ENCODE measurements at places on chromosomes 4 and X.

GRCh38 chrX:105610411-105610810 lies 211.9 kb upstream of the NRK start:
- DNase-seq: no peak

DNA sequence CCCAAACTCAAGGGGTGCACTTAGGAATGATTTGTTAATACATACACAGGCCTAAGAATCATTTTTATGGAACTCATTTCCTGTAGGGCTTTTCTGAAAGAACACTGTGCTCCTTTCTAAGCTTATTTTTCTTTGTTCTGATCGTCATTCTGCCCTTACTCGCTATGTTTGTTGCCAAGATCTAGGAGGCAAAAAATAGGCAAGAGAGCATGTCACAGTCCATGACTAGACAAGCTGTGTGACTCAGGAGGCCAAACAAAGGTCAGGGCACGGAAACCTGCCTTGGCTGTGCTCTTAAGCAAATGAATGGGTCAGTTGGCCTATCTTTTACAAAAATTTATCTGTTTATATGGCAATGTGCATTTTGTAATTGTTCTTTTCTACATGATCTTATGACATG lies 42.5 kb upstream of the C1GALT1C1 start:
- DNase-seq: no peak

DNA sequence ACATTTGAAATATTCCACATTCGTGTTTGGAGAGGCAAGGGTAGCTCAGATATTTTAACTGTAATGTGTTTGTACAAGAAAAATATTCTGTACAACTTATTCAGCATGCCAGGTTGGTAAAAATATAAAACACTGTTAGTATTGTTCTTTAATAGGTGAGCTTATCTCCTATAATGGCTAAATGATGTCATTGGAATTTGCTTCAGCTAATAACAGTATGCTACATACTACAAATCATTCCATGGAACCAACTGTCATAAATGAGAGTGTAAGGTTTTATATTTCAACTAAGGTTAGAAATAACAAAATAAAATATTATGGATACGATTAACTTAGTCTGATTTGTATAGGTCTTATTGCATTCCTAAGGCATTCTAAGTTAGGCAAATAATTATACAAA lies 206.6 kb downstream of the ADGRL3 start:
- no peak for DNase-seq

DNA sequence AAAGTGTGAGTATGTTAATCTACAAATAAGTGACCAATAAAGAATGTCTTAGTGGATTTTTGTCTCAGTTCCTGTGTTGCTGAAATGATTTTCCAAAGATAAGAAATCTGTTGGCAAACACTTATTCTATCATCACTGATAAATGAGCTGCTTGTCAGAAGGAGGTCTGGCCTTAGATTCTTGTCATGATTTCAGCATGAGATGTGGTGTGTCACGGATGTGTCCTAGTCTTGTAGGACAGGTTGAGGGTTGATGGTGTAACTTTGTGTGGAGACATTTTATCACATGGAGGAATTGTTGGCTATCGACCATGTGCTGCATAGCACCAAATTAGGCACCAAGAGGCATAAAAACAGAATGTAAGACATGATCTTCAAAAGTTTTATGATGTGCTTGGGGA lies 31.8 kb upstream of the LIMCH1 start:
- DNase-seq: no peak

Measured in right forelimb (tissue), 1 donor.